ENCODE measurements at places on chromosomes 5 and 9. TPM values are rescaled to one million over a fixed set of nuclear protein-coding genes. Genes with fewer than 3 reads are reported as not detected.

GRCh38 chr5:1152156-1152555 lies 40.3 kb upstream of the SLC12A7 start:
- peak; percentile 24 for DNase-seq
- H3K4me1 ChIP-seq, result peaks cover 3% of the 10 kb centered on the region
- peak overlapping the region; percentile 46 for H3K27ac ChIP-seq
- no peak overlapping the region for H3K4me3 ChIP-seq

DNA sequence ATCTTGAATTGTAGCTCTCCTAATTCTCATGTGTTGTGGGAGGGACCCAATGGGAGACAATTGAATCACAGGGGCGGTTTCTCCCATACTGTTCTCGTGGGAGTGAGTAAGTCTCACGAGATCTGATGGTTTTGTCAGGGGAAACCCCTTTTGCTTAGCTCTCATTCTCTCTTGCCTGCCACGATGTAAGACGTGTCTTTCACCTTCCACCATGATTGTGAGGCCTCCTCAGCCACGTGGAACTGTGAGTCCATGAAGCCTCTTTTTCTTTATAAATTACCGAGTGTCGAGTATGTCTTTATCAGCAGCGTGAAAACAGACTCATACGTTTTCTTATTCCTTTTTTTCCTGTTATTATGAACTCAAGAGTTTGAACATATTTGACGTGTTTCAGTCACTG lies 39.1 kb downstream of the RETREG1 start:
- no peaks in the 10 kb centered on the region for H3K36me3 ChIP-seq
- DNase-seq, result no peak
- peaks cover 12% of the 10 kb centered on the region for H3K4me1 ChIP-seq
- no peak overlapping the region for H3K4me3 ChIP-seq
- no peaks in the 10 kb centered on the region for H3K27me3 ChIP-seq

DNA sequence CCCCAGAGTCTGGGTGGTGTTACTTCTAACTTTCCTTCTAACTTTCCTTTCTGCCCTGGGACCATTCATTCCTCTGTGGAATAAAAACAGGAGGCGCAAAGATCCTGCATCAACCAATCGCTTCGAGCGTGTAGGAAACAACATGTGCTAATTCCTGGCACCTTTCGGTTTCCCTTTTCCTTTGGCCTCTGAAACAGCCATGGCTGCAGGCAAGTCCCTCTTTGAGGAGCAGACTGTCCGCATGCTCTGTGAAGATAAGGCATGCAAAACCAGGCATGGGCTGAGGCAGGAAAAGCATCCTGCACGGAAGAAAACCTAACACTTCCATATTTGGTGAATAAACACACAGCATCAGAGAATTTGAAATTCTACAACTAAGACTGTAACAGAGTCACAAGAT lies 128.3 kb downstream of the HSD17B3 start:
- no peaks in the 10 kb centered on the region for H3K36me3 ChIP-seq
- peaks cover 20% of the 10 kb centered on the region for H3K27me3 ChIP-seq
- H3K4me1 ChIP-seq, result no peaks in the 10 kb centered on the region
- no peak for DNase-seq
- no peak overlapping the region for H3K27ac ChIP-seq

HSPB3 gene
- total RNA-seq, result not detected

- H3K27me3 ChIP-seq, result peaks cover 46% of the 10 kb centered on the region
- H3K4me3 ChIP-seq, result no peak overlapping the region
- peaks cover 3% of the 10 kb centered on the region for H3K4me1 ChIP-seq
- no peaks in the 10 kb centered on the region for H3K36me3 ChIP-seq
These were observed 3.6 kb downstream of the FGF18 start for GRCh38 chr5:171422902-171423663.

TMEM252 gene
- total RNA-seq, result not detected

DNA sequence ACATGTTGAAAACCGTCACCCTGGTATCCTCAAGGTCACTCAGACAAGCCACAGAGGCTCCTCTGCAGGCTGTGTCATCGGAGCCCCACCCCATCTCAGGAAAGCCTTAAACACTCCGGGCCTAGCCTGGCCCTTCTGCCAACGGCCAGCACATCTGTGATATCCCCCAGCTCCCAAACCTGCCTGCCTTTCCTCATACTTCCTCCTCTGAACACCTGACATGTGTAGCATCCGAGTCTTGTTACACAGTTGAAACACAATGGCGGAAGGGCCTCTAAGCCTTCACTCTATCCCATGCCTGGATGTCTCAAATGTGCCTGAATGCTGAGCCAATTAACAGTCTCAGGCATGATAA lies 32.9 kb upstream of the TGFBR1 start:
- no peaks in the 10 kb centered on the region for H3K36me3 ChIP-seq
- H3K4me3 ChIP-seq, result no peak overlapping the region
- H3K27ac ChIP-seq, result no peak overlapping the region
- no peak for DNase-seq

GRCh38 chr9:71303351-71303750 lies 181.9 kb upstream of the TRPM3 start:
- H3K4me3 ChIP-seq, result no peak overlapping the region
- no peaks in the 10 kb centered on the region for H3K36me3 ChIP-seq
- no peaks in the 10 kb centered on the region for H3K27me3 ChIP-seq

ZNF462 gene
- total RNA-seq, result 2.5 TPM

SPINK1 gene
- total RNA-seq, result not detected

DNA sequence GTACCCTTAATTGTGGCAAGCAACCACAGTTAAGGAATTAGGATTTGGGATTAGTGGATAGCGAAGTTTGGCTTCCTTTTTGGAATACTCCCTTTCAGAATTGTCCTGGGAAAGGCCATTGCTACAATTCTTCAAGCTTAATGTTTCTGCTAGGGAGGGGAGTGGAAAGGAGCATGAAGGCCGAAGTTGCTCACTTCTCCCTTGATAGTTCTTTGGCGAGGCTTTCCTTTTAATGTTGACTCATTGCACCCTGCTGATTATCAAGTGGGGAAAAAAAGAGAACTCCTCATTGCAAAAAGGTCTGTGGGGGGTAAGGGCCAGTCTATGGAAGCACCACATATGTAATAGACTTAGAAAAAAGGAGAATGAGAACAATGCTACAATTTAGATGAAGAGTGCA lies 30.7 kb downstream of the GRIN3A start:
- no peaks in the 10 kb centered on the region for H3K36me3 ChIP-seq
- no peak for DNase-seq
- no peaks in the 10 kb centered on the region for H3K4me1 ChIP-seq
- no peak overlapping the region for H3K27ac ChIP-seq
- H3K4me3 ChIP-seq, result no peak overlapping the region
- H3K27me3 ChIP-seq, result peaks cover 8% of the 10 kb centered on the region
